Natural killer cell (primary cell): ENCODE measurements at places on chromosomes 1 and 21. TPM values are rescaled to one million over a fixed set of nuclear protein-coding genes. Genes with fewer than 3 reads are reported as not detected.

TFF3 gene
- total RNA-seq = not detected

- no peak for DNase-seq
Observed at GRCh38 chr1:160191756-160192155, 1.4 kb downstream of the CASQ1 start.

DNA sequence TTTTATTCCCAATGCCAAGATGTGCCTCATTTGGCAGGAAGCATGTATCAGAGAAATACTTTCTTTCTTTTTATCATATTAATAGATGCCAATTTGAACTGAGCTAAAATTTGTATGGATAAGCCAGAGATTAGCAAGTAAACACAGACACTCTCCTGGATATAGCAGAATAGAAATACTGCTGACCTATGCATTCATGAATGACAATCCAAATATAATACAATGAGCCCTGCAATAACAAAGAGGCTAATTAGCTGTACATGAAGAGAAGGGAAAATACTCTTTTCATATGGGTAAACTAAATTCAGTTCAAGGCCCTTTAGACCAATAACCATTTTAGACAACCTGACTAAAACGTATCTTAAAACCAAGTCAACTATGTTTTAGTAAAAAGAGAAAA, 388.1 kb upstream of the NR5A2 start:
- no peak for DNase-seq

GRCh38 chr1:170929412-170929834, 5.9 kb upstream of the MROH9 start:
- no peak for DNase-seq

VSIG8 gene
- not detected for total RNA-seq

DNA sequence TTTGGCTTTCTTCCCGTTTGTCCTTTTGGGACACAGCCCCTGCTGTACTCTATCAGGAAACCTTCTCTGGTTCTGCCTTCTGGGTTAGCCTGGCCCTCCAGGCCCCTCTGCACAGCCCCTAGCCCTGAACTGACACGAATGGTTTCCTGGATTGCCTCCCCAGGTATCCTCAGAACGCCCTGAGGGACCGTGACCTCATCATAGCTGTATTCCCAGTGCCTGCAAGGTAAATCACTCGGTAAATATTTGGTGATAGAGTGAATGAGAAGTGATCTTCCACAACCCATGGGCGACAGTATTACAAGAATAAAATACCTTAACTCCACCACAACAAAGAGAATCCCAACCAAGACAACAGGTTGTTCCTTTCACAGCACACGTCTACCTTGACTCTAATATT, 637.2 kb downstream of the SMYD3 start:
- DNase-seq = no peak

MTARC2 gene
- 1.7 TPM for total RNA-seq

GRCh38 chr1:214707306-214708087, 104.5 kb downstream of the CENPF start:
- no peak for DNase-seq

SYT11 gene
- total RNA-seq = 38.1 TPM

GRCh38 chr1:75135573-75136194, 1.5 kb downstream of the LHX8 start:
- no peak for DNase-seq

- no peak for DNase-seq
Observed at GRCh38 chr1:90717665-90718410, 736 bp upstream of the BARHL2 start.

- no peak for DNase-seq
Observed at GRCh38 chr1:201348211-201348566, 29.3 kb downstream of the TNNT2 start.

- DNase-seq = no peak
Observed at GRCh38 chr1:154957091-154957657, 1.3 kb upstream of the PBXIP1 start.

TNFRSF18 gene
- total RNA-seq = 40.3 TPM

DNA sequence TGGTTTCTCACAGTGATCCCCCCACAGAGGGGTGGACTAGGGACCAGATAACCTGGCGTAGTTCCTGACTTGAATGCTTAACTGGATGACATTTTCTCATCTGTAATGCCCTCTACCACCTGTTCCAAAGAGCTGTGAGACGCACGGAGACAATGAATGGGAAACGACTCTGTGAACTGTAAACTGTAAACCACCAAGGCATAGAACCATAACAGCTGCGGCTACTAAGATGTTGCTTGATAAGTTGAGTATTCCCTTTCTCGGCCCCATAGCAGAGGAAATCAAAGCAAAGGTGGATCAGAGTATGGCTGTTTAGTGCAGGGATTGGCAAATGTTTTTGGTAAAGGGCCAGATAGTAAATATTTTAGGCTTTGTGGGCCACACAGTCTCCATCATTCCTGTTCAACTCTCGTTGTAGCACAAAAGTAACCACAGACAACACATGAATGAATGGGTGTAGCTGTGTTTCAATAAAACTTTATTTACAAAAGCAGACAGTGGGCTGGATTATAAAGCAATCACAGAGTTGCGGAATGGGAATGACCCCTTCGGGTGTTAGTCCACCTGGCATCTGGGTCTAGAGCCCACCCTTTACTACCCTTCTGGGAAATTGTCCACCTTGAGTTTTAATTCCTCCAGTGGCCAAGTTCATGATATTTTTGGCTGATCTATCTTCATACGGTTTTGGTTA, 315.2 kb downstream of the RPS6KC1 start:
- DNase-seq = no peak

DNA sequence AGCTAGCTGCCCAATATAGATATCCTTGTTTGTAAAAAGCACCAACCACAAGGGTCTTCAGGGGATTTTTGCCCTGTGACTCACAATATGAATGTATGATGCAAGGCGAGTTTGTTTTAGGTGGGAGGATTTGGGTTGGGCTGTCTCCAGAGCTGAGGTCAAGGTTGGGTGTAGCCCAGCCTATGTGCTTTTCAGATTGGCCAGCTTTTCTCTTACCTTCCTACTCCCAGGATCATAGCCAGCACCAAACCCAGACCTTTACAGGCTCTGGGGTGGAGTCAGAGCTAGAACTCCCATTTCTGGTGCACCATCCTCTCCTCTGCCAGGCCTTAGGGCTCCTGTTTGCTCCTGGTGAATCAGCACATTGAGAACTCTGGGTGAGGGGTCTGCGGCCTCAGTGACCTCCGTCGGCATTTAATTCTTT, 55.6 kb upstream of the GCLM start:
- DNase-seq = no peak

GRCh38 chr1:100575406-100575805, 37.5 kb downstream of the GPR88 start:
- DNase-seq = no peak

DNA sequence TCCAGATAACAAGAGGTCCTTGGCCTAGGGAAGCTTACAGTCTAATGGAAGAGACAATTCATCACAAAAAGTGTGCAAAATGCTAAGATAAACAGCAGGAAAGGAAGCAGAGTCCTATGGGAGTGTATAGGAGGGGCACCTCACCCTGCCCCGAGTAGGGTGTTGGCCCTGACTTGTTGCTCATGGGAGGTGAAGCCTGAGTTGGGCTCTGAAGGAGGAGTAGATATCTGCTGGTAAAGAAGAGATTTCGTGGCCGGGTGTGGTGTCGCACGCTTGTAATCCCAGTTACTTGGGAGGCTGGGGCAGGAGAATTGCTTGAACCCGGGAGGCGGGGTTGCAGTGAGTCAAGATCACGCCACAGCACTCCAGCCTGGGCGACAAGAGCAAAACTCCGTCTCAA, 18.6 kb upstream of the GPR37L1 start:
- no peak for DNase-seq

DNA sequence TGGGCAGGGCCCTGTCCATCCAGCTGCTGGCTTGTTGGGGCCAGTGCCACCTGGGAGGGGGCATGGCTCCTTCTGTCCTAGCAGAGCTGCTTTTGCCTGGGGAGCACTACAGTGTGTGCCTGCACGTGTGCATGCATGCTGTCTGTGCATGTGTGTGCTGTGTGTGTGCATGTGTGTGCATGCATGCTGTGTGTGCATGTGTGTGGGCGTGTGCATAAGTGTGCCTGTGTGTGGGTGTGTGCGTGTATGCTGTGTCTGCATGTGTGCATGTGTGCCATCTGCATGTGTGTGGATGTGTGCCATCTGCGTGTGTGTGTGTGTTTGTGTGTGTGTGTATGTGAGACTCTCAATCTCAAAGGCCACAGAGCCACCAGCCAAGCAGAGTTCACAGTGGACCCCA, 8.3 kb upstream of the PRKCZ start:
- no peak for DNase-seq

KIAA0040 gene
- total RNA-seq = 19.4 TPM

- DNase-seq = no peak
Observed at GRCh38 chr1:51867479-51868232, 10.9 kb downstream of the NRDC start.

DNA sequence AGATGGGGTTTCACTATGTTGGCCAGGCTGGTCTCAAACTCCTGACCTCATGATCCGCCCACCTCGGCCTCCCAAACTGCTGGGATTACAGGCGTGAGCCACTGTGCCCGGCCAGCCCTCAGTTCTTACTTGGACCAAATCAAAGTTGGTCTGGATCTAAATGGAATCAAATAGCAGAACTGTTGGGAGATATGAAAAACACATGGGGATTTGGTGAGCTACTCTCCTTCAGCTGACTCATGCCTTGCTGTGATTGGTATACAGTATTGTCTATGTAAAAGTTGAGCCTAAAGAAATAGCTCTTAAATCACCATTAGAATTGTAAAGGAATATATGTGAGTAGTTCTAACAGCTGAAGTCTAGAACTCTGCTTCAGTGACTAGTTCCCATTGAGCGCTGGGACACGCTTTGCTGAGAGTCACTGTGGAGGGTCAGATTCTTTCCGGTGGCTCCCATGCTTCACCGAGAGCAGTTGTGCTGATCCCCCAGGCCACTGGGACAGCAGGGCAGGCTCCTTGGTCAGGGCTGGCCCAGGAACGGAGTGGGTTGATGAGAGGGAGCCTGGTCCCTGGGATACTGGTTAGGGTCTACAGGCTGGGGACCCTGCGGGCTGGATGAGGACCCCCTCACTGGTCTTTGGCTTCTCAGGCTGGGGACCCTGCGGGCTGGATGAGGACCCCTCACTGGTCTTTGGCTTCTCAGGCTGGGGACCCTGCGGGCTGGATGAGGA, 14.0 kb downstream of the PKNOX1 start:
- no peak for DNase-seq

DNA sequence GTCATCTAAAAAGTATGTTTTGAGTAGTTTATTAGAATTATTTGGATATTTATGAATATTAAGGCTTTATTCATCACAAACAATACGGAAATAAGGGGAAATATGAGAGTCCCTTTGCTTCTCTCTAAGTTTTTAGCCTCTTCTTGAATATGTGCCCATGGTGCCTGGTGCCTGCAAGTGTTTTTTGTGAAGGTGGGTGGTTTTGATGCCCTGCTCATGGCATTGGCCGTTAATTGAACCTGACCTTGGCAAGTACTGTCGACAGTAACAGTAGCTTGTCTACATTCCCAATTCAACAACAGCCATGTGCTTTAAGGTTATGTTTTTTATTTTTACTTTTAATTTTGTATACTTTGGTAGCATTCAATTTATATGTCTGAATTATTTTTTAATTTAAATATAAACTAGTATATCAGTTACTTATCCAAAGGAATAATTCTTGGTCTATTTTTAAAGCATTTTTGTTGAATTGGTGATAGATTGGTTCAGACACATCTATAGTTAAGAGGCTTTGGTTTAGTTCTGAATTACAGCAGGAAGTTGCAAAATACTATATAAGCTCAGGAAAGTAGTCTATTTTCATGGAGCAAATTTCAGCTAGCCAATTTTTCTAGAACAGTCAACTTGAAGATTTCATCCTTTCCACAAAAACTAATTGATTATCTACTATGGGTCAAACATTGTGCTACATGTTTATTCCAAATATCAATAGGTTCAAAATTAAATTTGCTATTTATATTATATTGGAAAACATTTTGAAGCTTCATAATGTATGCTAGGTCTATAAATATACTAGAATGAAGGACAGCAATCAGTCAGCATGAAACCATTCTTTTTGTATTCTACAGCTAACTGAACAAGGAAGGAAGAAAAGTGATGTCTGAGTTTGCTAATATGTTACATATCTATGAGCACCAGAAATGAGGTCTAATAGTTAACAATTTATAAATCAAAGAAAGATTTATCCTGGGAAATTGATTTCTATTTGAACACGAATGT, 184.4 kb downstream of the MRPL39 start:
- no peak for DNase-seq

DNA sequence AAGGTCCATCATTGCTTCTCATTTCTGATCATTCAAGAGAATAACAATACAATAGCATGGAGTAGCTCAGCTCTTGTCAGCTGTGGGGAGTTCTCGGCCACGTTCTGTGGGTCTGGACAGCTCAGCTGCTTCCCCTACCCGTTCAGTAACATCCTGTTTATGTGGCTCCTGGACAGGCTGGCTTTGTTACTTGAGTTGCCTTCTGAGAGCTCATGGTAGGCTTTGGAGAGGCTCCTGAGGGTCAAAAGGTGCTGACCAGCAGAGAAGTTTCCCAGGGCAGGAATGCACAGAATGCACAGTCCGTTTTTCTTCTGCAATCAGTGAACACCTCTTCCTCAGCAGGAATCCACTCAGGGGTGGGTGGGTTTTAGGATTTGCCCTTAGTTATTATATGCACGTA, 36.0 kb downstream of the KAZN start:
- no peak for DNase-seq

TRAF3IP3 gene
- 354 TPM for total RNA-seq

- no peak for DNase-seq
Observed at GRCh38 chr1:18673976-18674375, 43.3 kb downstream of the PAX7 start.

OR2T11 gene
- not detected for total RNA-seq

GRCh38 chr1:16111771-16112595, 38.5 kb upstream of the FAM131C start:
- no peak for DNase-seq

GRCh38 chr1:198014355-198014754, 97.2 kb downstream of the LHX9 start:
- DNase-seq = no peak

DNA sequence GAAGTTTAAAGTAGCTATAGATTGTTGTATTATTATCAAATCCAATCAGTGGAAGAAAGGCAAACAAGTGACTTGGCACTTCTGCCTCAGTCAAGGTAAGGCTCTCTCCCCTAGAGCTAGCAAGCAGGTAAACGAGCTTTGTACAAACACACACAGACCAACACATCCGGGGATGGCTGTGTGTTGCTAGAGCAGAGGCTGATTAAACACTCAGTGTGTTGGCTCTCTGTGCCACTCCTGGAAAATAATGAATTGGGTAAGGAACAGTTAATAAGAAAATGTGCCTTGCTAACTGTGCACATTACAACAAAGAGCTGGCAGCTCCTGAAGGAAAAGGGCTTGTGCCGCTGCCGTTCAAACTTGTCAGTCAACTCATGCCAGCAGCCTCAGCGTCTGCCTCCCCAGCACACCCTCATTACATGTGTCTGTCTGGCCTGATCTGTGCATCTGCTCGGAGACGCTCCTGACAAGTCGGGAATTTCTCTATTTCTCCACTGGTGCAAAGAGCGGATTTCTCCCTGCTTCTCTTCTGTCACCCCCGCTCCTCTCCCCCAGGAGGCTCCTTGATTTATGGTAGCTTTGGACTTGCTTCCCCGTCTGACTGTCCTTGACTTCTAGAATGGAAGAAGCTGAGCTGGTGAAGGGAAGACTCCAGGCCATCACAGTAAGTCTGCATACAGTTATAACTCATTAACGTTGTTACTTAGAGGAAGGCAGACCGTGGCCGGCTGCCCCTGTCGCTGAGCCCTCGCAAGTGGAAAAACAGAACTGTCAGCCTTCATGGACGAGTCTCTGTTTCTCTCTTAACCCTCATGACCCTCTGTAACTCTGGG, at the start of gene PALMD:
PALMD (plus strand) TSS at position 415 of the 833 bp plus-strand sequence; CDS start at position 620, 205 bp downstream.
- no peak for DNase-seq
